ENCODE measurements at places on chromosomes 7 and 10.

- peak; percentile 58 for DNase-seq
These were observed at the start of gene SMO for GRCh38 chr7:129188372-129188891. Gene SMO (plus strand): TSS chr7:129188633. CDS start chr7:129189152, 519 bp downstream.

DNA sequence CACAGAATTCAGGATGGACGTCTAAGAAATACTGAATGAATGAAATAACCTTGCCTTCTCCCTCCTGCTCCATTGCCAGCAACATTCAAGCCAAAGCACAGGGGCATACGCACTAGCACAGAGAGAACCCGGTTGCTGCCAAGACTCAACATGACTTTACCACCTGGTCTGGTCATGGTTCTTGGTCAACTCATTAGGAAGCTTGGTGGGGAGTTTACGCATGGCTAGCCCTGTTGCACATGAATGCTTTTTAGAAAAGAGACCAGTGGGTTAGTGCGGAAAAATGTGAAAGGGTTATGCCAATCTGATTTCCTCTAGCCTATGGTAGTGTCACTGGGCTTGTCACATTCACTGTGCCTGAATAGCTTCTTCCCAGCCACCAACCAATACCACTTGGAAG lies 187.6 kb upstream of the NEBL start:
- no peak for DNase-seq

GRCh38 chr10:29465384-29465783 lies 169.4 kb downstream of the SVIL start:
- no peak for DNase-seq

DNA sequence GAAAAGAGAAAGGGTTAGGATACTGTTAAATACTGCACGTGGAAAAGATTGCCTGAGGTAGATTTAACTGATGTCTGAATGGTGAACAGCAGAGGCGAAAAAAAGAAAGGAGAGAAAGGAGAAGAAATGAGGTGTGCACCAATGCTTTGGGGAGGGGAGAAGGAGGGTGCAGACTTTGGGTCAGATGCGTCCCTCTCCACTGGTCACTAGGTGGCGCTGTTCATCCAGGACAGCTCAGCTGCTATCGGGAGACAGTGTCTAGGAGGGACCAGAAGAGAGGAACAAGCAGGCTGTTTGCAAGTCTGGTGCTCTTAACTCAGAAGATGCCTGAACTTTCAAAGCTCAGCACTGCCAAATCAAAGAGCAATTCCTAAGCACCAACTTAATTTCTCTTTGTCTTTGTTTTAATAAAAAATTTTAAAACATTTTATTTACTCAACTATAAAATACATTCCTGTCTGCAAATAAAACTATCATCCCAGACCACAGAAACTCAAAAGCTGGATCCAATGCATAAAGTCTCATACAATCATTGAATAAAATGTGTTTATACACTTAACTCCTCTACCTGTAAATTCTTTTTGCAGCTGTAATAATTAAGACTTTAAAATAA lies 83.9 kb upstream of the PDLIM1 start:
- peak; percentile 50 for DNase-seq

DNA sequence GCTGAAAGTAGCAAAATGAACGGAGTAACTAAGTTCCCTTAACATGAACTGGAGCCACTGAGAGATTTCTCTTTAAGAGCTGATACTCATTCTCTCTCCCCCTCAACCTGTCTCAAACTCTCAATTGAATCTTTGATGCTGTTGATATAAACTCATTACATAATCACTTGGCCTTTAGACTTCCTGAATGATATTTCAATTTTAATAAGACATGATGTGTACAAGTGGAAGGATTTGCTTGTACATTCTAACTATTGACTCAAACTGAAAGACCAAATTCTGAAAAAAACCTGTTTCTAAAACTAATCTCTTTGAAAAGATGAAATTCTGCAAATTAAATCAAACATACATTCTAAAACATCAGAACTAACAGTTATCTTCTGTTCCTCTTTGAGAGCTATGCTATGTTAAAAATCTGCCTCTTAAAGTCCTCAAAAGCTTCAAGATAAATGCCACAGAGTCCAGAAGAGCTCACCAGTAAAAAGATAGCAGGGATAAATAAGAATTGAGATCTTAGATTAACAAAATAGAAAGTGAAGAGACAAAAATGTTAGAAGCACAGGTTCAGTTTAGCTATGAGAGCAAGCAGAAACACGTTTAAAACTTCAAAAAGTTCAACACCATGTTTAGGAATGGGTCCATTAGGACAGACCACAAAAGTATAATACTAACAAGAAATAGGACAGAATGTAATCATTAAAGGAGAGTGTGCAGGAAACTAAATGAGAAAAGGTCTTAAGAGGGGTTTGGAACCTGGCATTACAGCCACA lies 46.1 kb downstream of the TNPO3 start:
- no peak for DNase-seq

GRCh38 chr10:126561921-126562680 lies 108.4 kb downstream of the C10orf90 start:
- DNase-seq, result no peak

DNA sequence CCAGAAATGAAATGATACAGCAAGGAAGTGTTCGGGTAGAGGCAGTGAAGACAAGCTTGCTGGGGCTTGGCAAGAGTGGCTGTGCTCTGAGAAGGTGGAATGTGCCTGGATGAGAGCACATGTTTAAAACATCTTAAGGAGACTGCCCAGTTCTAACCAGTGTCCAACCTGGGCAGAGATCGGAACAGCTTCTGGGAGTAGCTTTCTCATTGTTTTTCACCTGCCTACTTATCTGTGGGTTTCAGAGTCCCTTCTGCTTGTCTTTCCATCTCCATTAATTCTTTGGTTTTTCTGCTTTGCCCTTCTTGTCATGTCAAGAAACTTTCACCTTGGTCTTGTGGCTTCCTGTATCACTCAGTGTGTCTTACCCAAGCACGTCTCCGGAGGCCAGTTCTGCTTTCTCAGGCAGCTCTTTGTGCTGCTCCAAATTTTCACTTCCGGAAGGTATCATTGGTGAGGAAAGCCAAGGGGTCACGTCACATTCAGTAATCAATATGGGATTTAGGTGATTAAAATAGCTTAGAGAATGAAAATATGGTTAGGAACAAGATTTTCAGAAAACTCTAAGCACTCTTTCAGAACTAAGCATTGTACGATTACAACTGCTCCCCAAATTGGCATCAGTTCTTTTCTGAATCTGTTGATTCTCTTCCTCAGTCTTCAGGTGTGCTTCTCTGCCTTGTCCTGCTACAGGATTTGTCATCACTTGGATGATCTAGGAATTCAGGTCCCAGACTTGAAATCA lies 5.5 kb upstream of the LAMB4 start:
- peak; percentile 18 for DNase-seq

- DNase-seq, result no peak
These were observed 109.4 kb downstream of the SEMA3A start for GRCh38 chr7:84085147-84085546.

- DNase-seq, result no peak
These were observed 23.0 kb upstream of the SLC29A3 start for GRCh38 chr10:71296086-71296485.

DNA sequence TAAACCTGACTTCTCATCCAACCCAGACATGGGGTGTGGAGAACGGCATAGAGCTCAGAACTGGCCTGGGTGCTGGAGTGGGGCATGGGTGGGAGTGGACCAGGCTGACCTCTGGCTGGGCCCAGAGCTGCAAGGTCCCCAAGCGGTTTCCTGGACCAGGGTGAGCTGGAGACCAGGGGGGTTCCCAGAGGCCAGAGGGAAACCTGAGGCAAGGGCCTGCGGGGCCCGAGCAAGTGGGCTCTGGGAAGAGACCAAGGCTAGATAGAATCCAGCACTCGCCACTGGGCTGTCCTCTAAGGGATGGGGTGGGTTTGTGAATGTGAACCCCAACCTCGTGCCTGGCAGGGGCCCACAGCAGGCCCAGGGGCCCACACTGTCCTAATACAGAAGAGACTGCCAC lies 39.4 kb upstream of the RET start:
- DNase-seq, result no peak

- no peak for DNase-seq
These were observed 86.5 kb upstream of the GRB10 start for GRCh38 chr7:50869108-50869725.

GRCh38 chr7:150335774-150336112 lies 5.7 kb downstream of the RARRES2 start:
- DNase-seq, result no peak

GRCh38 chr10:43068471-43069210 lies 8.2 kb upstream of the RET start:
- no peak for DNase-seq

DNA sequence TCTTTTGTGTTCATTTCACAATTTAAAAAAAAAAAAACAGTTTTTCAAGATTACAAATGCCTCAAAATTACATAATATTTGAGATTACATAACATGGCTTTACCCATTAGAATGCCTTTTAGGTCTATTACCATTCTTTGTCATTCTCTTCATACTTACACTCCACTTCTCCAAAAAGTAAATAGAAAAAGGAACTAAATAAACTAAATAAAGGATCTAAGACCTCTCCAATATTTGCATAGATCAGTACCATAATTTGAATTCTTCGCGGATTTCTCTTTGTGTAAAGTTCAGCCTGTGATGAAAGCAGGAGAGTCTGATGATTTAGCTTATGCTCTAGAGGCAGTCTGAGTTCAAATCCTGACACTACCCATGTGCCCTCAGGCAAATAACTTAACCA lies 56.4 kb upstream of the C1GALT1 start:
- no peak for DNase-seq

DNA sequence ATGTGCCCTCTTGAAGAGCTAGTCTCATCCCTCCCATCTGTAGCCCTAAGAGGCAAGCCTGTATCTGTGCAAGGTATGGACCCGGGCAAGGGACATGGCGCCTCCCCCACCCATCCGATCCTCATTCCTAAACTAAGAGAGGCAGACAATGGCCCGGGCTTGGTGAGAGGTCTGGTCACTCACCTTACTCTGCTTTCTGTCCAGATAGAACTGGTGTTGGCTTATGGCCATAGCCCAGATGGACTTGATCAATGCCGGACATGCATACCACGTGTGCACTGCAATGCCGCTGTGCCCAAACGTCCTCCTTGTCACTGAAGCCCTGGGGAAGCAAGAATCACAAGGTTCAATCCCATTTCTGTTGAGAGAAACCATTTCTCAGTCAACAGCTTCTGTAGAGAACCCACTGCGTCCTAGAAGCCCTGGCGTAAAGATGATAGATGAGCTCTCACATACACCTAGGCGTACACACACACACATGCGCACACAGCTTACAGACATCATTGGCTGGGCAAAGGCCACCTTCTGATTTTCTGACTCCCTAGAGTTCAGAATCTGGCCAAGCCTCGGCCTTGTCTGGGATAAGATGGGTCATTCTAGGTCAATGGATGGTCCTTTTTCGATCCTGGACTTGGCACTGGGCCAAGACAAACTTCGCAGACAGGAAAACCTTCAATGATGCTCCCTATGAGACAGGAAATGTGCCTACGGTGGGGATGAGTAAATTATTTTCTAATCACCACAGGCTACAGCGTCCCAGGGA lies 114.6 kb downstream of the PRPF18 start:
- DNase-seq, result no peak

GRCh38 chr7:17146621-17147020 lies 151.8 kb upstream of the AHR start:
- no peak for DNase-seq

DNA sequence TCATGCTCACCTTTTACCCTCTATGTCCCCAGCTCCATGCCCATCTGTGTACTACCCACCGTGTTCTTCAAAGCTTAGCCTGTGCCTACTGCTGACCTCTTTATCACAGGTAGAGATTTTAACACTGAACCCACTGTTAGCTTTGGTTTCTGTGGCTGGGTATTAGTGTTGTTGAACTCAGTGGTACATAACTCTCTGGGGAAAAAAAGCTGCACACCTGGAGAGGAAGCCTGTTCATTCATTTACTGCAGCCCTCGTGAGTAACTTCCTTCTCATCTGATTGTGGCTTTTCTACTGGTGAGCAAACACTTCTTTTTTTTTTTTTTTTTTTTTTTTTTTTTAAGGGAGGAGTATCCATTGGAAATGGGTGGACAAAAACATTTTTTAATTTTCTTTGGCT lies 326.3 kb downstream of the CCSER2 start:
- no peak for DNase-seq

GRCh38 chr7:81676813-81677212 lies 93.0 kb downstream of the HGF start:
- DNase-seq, result no peak

DNA sequence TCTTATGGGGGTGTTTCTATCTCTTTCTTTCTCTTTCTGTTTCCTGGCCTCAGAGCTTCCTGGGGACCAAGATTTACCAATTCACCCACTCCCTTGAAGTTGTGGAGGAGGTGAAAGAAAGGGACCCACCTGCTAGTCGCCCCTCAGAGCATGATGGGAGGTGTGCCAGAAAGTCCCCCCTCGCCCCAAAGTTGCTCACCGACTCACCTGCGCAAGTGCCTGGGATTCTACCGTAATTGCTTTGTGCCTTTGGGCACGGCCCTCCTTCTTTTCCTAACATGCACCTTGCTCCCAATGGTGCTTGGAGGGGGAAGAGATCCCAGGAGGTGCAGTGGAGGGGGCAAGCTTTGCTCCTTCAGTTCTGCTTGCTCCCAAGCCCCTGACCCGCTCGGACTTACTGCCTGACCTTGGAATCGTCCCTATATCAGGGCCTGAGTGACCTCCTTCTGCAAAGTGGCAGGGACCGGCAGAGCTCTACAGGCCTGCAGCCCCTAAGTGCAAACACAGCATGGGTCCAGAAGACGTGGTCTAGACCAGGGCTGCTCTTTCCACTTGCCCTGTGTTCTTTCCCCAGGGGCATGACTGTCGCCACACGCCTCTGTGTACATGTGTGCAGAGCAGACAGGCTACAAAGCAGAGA lies 12.2 kb downstream of the AQP1 start:
- DNase-seq, result peak; percentile 10

DNA sequence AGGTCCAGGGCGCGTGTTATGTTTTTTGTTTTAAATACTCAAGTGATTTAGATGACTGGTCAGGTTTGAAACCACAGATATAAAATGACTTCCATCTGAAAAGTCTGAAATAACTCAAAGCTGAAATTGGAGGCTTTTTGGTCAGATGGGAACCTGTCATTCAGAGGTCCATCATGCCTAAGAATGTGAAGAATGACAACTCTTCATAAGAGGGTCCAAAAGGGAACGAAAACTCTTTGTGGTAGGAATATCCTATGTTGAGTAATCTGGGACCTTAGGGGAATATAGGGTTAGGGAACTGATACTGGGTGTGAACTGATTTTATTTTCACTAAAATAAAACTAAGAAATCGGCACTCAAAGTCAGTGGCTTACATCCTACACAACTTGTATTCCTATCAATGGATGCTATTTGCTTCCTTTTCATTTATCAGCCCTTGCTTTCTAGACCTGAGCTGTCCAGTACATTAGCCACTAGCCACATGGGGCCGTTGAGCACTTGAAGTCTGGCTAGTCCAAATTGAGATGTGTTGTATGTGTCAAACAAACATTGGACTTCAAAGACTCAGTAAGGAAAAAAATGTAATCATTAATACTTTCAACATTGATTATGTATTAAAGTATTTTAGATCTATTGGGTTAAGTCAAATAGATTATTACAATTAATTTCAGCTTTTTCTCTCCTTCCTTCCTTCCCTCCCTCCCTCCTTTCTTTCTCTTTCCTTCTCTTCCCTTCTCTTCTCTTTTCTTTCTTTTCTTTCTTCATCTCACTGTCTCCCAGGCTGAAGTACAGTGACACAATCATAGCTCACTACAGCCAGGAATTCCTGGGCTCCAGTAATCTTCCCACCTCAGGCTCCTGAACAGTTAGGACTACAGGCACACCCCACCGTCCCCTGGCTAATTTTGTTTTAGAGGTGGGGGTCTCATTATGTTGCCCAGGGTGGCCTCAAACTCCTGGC lies 56.5 kb upstream of the KDM7A start:
- DNase-seq, result no peak

- DNase-seq, result no peak
These were observed 595.6 kb upstream of the NRP1 start for GRCh38 chr10:33930079-33930478.

GRCh38 chr7:153507885-153508284 lies 544.3 kb upstream of the DPP6 start:
- no peak for DNase-seq
